Right cardiac atrium (tissue), 5 donors: ENCODE measurements at places on chromosomes 6 and 20. TPM values are rescaled to one million over a fixed set of nuclear protein-coding genes. Genes with fewer than 3 reads are reported as not detected.

DNA sequence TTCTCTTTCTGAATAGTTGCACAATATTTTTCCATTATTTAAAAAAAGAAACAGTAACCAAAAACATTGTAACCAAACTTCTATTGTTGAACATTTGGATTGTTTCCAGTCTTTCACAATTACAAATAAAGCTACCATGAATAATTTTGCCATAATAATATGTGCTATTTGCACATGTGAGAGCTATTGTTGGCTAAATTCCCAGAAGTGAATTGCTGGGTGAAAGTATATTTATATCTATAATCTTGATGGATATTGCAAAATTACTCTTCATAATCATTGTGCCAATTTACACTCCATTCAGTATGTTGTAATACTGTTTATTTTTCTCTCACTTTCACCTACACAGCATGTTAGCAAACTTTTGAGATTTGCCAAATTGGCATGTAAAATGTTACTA is 36.6 kb upstream of the SLC22A16 start:
- DNase-seq: no peak

- DNase-seq: no peak
Observed at GRCh38 chr6:169851641-169852503, 100.5 kb downstream of the ERMARD start.

- no peak for DNase-seq
Observed at GRCh38 chr6:154245506-154245905, 111.1 kb downstream of the IPCEF1 start.

DNA sequence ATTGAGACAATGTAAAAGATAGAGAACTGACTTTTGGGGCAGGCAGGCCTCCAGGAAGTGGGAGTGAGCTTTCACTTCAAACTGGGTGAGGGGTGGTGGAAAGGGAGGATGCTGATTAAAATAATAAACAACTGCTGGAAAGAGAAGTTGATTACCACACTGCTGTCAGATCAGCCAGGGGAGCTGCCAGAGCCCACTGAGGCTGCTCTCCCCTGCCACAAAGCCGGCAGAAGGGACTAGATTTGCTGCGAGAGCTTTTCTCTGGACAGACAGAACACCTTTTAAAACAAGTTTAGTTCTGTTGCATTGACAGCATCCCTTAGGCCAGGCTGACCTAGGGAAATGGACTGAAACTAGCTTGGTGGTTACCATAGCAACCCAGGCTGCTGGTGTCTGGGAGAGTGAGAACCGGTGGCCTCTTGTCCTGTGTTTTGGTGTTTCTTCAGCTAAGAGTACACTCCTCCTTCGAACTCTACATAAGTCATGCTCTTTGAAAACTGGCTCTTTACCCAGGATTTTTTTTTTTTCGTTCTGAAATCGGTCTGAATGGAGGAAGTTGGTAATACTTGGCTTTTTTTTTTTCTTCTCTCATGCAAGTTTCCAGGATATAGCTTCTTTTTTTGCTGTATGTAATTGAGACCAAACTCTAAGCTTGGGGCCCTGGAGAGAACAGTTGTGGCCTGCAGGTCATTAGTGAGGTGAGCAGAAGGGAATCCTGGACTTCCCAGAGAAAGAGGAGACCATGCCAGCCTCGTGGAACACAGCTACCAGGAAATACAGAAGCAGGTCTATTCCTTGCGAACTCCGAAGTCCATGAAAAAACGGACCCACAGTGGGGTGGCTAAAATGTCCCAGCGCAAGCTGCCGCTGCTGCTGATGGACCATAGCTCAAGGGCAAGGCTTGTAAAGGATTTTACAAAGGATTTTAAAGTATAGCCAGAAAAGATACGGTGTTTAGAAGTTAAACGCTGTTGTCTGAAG is 374.4 kb downstream of the UTRN start:
- peak; percentile 16 for DNase-seq

GRCh38 chr20:57622201-57622570 is 2.0 kb upstream of the ZBP1 start:
- no peak for DNase-seq

- DNase-seq: no peak
Observed at GRCh38 chr20:42492290-42492689, 697.4 kb downstream of the PTPRT start.

- DNase-seq: no peak
Observed at GRCh38 chr20:17845701-17846475, 122.7 kb downstream of the SNX5 start.

DNA sequence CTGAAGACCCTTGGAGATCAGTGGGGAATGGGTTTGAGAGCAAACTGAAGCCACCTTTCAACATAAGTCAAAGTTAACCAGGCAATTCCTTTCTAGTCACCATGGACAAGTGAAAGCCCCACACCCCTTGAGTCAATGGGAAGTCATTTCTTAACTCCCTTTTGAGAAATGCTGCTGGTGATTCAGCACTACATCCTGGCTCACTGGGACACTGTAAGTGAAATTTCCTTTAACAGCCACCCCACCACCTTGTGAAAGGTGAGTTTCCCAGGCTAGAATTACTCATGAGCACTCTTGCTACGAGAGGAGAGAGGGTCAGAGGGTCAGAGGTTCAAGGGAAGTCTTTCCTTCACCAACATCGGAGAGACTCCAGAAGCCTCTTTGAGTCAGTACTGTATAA is 93.3 kb upstream of the MARCKS start:
- DNase-seq: no peak

DNA sequence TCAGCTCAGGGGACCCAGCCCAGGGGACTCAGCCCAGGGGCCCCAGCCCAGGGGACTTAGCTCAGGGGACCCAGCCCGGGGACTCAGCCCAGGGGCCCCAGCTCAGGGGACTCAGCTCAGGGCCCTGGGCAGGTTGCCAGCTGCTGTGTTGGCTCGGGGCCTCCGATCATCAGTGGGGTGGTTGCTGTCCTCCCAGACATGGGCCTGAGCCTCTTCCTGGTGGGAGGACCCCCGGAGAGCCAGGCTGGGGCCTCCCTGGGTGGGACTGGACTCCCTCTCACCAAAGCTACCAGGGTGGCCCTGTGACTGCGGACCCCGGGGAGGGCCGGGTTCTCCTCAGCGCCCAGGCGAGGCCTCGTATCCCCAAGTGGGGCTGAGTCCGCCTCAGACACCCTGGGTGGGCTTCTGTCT is 4.4 kb downstream of the COL20A1 start:
- peak; percentile 41 for DNase-seq

DNA sequence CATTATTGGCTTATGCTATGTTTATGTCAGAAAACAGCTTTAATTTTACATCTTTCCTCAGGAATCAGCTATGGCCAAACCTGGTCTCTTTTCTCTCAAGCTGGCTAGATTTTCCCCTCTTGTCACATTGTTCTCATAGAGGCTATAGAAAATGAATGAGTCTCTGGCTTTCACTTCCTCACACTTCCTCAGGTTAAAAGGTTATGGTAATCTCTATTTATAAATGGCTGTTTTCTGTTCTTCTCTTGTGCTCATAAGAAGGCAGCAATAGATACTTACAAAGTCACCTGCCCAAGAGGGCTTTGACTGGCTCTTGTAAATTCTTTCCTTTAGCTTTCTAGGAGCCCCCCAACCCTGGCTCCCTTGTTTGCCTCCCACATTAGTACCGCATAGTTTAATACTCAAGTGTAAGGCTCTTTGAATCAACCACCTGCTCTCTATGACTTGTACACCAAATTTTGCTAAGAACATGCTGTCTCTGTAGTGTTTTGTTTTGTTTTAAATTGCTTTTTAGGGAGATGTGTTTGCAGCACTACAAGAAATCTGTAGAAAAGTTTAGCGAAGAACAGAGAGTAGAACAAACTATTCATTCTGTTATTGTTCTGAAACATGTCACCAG is 897.4 kb upstream of the CITED2 start:
- no peak for DNase-seq

- peak; percentile 93 for DNase-seq
Observed at GRCh38 chr6:37791156-37791919, 28.2 kb upstream of the ZFAND3 start.

DNA sequence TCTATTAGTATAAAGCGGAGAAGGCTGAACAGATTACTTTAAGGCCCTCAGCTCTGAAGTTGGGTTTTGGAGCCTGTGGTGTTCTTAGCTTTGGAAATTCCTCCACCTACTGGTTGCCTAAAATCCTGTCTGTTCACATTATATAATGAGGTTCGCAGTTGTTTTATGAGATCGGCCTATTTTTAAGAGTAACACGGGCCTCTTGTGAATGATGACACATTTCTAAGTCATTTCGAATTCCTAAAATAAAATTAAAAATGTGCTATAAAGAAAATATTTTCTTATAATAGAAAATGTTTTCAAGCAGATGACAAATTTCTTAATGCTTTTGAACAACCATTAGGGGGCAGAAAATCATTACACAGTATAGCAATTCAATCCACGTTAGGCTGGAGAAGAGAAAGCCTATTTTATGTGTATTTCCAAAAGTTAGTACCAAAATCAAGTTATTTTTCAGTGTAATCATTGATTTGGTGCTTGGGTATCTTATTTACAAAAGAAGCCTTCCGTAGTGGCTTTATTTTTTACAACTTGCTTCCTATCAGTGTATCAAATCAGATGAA is 15.8 kb upstream of the FAM8A1 start:
- DNase-seq: no peak

GRCh38 chr6:118985123-118985830 is 50.3 kb upstream of the MCM9 start:
- no peak for DNase-seq

GRCh38 chr6:16227048-16227562 is 11.3 kb upstream of the GMPR start:
- peak; percentile 65 for DNase-seq

PDYN gene
- total RNA-seq: not detected

WFDC5 gene
- total RNA-seq: not detected
